ENCODE measurements at places on chromosomes 6 and 20.

DNA sequence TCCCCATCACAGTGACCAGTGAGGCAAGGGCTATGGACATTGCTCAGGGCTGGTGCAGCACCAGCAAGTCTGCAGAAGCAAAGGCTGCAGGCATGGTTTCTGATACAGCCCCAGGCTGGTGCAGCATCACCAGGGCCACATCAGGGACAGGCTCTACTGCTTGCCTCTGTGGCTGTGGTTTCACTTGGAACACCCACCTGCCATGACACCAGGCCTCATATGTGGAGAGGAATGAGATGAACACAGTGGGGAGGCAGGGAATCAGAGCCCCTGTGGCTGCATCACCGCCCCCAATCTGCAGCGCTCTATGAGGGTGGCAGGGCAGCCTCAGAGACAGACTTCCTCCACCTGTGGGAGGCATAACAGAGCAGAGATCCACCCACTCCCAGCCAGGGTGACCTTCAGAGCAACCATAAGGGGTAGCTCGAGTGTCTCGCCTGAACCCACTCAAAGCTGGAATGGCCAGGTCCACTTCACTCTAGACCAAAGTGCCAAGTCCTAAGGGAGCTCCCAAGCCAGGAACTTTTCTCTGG is 7.9 kb downstream of the RING1 start:
- no peak for DNase-seq

DNA sequence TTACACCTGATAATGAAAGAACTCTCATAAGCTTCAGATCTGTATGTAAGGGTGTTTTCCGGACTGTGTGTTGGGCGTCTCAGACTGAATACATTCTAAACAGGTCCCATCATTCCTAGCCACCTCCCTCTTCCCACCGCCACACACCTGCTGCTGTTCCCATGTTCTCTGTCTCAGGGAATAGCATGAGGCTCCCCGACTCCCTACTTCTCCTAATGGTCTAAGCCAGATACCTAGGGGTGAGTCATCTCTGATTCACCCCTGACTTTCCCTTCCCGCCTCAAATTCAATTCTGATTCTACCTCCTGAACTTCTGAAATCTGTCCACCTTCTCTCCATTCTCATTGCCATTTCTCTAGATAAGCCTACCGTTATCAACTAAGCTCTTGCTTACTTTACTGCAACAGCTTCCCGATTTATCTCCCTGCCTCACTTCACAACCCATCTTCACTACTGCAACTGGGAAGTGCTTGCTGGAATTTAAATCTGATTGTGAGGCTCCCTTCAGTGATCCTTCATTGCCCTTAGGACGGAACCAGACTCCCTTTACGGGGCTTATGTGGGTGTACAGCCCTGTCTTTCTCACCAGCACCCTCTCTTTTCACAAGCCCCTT is 1.6 kb downstream of the TMEM14A start:
- DNase-seq: no peak

DNA sequence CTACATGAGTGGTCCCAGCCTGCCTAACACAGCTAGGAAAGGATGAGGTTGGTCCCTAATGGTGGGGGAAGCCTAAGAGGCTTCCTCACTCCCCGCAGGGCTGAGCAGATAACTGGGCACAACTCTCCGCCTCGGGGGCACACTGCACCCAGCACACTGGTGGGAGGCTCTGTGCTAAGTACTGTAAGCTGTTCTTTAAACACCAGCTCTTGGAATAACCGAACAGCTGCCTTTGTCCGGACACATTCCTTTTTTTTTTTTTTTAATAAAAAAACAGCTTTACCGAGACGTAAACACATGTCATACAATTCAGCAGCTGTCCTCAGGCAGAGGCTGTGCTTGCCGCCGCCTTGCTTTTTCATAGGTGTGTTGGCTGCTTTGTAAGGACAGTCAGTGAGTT is 6.9 kb downstream of the PSMG4 start:
- DNase-seq: no peak

DNA sequence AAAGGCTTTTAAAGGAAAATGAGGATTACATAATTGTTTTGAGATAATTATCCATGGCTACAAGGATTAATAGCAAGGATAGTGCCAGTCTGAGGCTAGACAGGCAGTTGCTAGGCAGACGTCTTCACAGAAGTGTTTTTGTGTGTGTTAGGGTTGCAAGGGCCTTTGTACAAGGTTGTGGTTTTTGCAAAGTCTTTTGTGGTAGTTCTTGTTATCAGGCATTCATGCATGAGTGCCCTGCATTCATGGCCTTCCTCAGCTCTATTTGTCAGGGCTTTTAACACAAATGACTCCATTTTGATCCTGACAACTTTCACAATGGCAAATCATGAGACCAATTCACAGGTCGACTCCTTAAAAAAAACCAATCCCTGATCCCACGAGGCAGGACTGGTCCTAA is 68.1 kb upstream of the TXNDC5 start:
- DNase-seq: peak; percentile 7

DNA sequence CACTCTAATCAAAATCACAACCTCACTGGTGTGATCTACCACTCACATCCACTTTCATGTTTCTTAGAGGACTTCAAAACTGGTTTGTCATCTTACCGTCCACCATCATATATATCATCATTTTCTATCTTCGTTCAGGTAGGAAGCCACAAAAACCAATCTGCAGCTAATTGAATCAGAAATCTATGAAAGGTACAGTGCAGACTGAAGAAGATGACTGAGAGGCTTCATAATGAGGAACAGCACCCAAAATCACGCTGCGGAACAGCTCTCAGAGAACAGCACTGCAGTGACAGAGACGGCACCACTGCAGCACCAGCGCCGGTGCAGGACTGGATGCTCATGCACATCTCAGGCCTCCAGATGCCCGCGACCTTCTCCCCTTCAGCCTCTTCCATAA is 13.0 kb downstream of the GMDS start:
- DNase-seq: no peak

- no peak for DNase-seq
Measured at GRCh38 chr6:87993356-87993755, 54.3 kb upstream of the SPACA1 start.

DNA sequence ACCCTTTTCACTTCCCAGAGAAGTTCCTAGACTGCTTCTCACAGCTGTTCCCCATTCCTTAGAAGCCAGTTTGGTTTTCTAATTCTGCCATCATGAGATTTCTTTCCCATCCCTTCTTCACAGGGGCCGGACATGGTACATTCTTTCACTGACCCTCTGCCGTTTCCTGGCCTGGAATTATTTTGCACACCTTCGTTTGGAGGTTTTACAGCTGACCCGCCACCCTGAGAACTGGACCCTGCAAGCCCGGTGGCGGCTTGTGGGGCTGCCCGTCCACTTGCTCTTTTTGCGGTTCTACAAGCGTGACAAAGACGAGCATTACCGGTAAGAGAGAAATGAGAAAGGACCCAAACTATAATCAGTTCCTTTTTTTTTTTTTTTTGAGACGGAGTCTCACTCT is 4.2 kb downstream of the C6orf136 start:
- DNase-seq: no peak

DNA sequence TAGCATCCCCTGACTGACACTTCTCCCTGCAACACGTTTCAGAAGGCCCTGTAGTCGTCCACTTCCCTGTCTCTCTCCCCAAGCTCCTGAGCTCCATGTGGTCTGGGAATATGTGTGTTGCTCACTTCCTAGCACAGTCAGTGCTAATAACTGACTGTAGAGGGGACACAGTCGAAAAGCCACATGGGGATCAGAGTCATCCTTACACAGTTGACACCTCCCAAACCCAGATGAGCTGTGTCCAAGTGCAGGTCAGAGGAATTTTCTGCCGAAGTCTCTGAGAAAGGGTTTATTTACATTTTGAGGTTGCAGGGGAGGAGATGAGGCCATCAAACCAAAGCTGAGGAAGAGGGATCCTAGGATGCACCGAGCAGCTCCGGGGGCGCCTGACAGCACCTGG is 3.5 kb upstream of the ADAM33 start:
- DNase-seq: no peak

DNA sequence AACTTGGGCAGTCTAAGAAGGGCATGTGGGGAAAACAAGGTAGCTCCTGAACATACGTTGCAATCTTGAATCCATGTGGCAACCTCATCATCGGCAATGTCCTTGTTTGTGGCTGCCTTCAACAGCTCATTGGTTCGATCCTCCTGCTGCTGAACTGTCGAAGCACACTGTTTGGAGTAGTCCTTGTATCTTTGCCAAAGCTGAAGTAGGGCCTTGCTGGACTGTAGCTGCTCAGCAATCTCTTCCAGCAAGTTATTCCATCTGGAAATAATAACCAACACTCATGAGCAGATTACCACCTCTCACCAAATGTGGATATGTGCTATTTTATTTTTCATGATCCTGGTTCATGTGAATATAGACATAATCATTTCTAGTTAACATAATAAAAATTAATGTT is 413.3 kb downstream of the ESR1 start:
- DNase-seq: no peak

DNA sequence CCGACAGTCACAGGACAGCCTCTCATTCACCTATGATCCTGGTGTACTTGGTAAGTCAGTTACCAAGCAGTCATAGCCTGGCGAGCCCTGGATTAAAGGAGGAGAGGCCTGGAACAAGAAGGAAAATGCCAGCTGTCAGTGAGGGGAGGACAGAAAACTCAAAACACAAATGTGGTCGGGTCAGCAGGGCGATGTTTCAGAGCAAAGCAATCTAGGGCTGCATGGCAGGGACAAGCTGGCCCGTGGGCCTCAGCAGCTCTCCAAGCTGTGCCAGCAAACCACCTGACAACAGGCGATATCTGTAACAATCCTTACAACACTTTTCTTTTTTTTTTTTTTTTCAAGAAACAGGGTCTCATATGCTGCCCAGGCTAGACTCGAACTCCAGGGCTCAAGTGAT is 40.3 kb downstream of the MGME1 start:
- no peak for DNase-seq

Measured in NCI-H2107 (cell line).